ENCODE measurements at places on chromosomes 1 and 21.

DNA sequence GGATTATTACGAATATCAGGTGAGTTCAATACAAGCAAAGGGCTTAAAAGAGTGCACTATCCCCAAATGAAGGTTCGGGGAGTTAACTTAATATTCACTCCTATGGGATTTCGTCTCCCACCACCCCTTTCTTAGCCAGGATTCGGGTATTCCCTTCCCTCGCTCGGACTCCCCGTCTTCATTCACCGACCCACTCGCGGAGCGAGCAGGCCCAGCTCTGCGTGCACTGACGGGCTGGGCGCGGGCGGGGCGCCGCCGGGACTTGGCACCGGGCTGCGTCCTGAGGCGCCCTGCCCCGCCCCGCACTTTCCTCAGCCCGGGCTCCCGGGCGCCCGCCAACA lies 7.7 kb upstream of the MPZL1 start:
- peak overlapping the region; percentile 94 for H3K27ac ChIP-seq
- H3K36me3 ChIP-seq: peaks cover 2% of the 10 kb centered on the region
- H3K27me3 ChIP-seq: peaks cover 21% of the 10 kb centered on the region
- DNase-seq: no peak
- peak overlapping the region; percentile 96 for H3K4me3 ChIP-seq

DNA sequence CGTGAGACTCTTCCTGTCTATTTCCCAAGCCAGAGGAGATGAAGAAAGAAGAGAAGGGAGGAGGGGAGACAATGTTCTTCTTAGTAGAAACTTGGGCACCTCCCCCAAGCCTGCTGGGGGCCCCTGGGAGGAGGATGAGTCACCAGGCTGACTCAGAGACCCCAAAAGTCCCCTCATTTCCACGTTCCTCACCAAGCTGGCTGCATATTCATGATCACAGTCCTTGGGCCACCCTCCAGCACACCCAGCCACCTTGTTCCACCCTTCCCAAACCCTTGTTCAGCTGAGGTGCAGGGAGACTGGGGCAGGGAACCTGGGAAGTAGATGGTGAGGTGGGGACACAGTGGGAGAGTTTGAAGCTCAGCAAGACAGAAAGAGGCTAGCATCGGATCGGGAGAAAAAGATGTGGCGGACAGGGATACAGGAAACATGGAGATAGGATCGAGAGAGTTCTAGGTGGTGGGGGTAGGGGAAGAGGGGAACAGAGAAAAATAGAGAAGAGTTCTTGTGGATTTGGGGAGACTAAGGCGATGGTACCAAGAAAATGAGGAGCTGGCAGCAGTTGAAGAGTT lies 712 bp downstream of the RAB13 start:
- H3K4me1 ChIP-seq: peaks cover 40% of the 10 kb centered on the region
- H3K4me3 ChIP-seq: peak overlapping the region; percentile 79
- peaks cover 1% of the 10 kb centered on the region for H3K27me3 ChIP-seq
- H3K36me3 ChIP-seq: peaks cover 2% of the 10 kb centered on the region

GRCh38 chr1:243258731-243259130 lies 2.9 kb downstream of the SDCCAG8 start:
- H3K4me1 ChIP-seq: peaks cover 35% of the 10 kb centered on the region
- H3K27ac ChIP-seq: no peak overlapping the region
- H3K36me3 ChIP-seq: peaks cover 6% of the 10 kb centered on the region
- no peak overlapping the region for H3K4me3 ChIP-seq
- H3K27me3 ChIP-seq: no peaks in the 10 kb centered on the region
- DNase-seq: no peak

DNA sequence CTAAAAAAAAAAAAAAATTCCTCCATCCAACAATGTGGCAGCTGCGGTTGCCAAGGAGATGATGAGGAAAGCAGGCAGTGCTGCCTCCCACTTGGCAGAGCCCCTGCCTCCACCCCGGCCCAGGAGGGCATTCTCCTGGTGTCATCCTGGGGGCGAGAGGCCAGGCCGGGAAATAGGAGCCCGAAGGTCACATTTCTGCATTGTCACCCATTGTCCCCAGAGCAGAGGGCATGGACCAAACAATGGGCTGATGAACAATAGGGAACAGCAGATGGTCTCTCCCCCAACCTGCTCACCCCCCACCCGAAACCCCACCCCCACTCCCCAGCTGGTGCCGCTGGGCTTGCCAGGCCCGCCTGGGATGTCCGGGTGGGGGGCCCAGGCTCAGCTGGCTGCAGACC lies 37.3 kb downstream of the CAMK2N1 start:
- peaks cover 4% of the 10 kb centered on the region for H3K27me3 ChIP-seq
- H3K36me3 ChIP-seq: no peaks in the 10 kb centered on the region
- H3K4me1 ChIP-seq: no peaks in the 10 kb centered on the region
